ENCODE measurements at places on chromosomes 2 and 18.

DNA sequence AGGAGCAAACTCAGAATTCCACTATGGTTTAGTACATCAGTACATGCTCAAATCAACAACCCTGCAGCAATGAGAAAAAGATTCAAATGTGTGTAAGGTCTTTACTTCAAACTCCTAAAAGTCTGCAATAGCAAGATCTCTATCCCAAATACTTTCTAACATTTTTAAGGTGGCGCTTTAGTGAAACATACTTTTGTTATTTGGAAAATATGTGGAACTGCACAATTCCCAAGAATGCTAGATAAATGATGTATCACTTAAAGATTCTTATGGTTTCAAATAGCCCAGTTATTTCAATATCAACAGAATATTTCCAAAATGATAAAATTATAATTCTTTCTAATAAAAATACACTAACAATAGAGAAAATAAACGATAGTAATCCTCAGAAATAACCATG lies 227.6 kb upstream of the SMAD7 start:
- no peak for DNase-seq

DNA sequence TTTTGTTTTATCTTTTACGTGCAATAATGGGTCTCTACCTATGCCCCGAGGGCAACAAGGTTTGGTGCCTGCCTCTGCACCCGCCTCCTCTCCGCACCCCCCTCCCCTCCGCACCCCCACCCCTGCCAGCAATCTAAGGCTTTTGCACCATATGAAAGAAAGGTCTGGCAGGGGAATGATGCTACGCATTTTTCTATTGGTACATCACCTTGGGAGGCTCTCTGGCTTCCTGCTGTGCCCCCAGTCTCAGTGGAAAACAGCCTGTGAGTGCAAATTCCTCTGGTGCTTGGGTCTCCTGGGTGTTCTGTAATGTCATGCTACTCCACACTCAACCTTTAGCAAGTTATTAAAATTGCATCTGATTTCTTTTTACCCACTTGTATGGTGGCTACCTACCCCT lies 161.3 kb upstream of the SMAD7 start:
- DNase-seq, result no peak

- DNase-seq, result no peak
Observed at GRCh38 chr2:143429932-143430679, 300.9 kb downstream of the ARHGAP15 start.

GRCh38 chr18:64180171-64180570 lies 31.3 kb upstream of the LINC00305 start:
- no peak for DNase-seq

GRCh38 chr2:151176661-151177060 lies 85.0 kb downstream of the RBM43 start:
- DNase-seq, result no peak

- no peak for DNase-seq
Observed at GRCh38 chr18:48729404-48729803, 190.6 kb downstream of the CTIF start.

- DNase-seq, result no peak
Observed at GRCh38 chr2:149155196-149155969, 116.9 kb downstream of the LYPD6B start.

GRCh38 chr2:54859997-54860701 lies 136.7 kb downstream of the EML6 start:
- DNase-seq, result no peak

DNA sequence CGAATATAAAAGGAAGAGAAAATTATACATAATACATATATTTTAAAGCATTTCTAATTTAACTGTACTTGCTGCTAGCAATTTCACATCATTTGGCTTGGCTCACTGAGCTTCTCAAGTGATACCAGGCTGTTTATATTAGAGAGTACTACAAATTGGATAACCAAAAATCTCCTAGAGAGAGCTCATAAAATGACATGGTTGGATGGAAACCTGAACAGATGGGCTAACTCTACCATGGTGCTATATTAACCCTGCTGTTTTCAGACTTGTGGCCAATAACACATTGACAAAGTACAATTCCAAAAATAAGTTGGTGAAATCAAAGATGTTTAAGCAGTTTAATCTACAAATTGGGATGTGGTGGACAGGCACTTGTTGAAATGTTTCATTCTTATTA lies 364.4 kb upstream of the GCFC2 start:
- DNase-seq, result no peak

GRCh38 chr2:38532366-38532765 lies 70.4 kb downstream of the HNRNPLL start:
- DNase-seq, result no peak

GRCh38 chr2:36339607-36340218 lies 15.9 kb upstream of the CRIM1 start:
- no peak for DNase-seq

GRCh38 chr18:27136208-27136535 lies 48.9 kb downstream of the CHST9 start:
- no peak for DNase-seq

- DNase-seq, result no peak
Observed at GRCh38 chr2:85215448-85216401, 82.5 kb downstream of the TCF7L1 start.

GRCh38 chr2:238162846-238163441 lies 4.2 kb downstream of the ERFE start:
- DNase-seq, result no peak

DNA sequence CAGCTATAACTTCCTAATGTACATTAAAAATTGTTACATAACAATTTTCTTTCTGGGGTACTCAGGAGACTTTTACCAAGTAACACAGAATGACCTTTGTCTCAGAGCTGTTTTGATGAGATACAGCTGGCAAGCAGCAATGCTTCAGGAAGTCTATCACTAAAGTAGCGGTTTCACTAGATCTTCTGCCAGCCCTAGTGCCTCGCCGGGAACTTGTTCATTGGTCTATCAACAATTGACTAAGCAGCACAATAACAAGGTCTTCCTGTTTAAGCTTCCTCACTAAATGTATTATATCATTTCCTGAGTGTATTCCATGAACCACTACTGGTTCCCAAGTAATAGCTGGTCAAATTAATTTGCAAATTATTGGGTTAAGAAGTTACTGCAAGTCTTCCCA lies 69.2 kb downstream of the TRIP12 start:
- peak; percentile 40 for DNase-seq

- DNase-seq, result no peak
Observed at GRCh38 chr2:143551971-143552650, 422.9 kb downstream of the ARHGAP15 start.

DNA sequence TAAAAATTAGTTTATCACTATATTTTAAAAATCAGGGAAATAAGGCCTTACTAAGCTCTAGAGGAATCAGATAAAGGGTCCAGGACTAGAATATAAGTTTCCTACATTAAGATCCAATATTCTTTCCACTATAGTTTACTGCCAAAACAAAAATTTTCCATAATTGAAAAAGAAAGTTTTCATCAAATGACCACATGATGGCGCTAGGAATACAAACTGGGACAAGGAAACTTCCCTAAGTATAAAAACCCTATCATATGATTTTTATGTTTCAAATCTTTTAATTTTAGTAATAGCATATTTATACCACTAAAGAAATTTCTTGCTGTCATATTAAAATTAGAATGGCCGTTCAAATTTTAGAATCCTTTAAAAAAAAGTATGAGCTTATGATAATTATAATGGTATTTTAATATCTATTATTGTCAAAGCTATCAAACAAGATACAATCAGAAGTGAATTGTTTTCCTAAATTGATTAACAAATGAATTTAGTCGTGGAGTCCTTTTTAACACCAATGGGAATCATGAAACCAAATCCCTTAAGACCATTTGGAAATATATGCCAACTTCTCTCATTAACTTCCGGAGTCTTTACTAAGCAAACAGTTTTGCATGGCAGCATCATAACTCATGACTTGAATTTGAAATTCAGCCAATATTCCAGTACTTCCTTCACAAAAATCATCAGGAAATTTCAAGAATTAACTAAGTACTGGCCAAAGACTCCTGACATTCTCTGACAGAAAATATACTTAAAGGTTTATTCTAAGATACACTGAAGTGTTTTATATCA lies 70.3 kb downstream of the SCN1A start:
- DNase-seq, result no peak

GRCh38 chr2:151325581-151326095 lies 31.8 kb upstream of the TNFAIP6 start:
- no peak for DNase-seq

- no peak for DNase-seq
Observed at GRCh38 chr18:43961722-43962121, 684.4 kb upstream of the SYT4 start.

DNA sequence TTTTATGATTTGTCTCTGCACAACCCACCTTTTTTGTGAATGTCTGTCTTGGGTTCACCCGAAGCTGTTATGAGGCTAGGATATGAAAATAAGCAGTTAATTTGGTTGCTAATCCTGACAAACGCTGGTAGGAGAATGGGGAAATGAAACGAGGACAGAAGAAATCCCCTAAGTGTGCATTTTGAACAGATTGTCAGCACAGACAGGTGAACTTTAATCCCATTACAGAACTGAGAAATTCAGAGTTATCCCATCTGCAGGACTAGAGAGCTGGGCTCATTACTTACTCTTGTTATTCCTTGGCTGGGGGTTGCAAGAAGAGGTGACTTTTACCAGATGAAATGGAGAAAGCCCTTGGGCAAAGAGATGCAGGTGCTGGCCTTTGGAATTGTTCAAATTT lies 123.3 kb upstream of the NYAP2 start:
- no peak for DNase-seq

DNA sequence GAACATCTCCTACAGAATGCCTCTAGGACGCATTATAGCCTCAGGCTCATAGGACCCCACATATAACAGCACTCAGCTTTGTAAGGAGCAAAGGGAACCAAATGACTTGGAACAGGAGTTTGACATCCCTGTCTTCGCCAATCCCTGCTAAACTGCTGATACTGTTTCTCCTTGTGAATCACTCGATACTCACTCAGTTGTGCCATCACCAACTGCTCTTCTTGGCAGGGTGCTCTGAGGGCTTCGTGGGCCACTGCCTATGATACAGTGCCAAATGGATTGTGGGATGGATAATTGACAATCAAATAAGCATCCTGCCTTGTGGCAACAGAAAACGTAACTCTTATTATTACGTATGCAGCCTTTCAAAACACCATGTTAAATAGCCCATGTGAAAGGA lies 396.3 kb downstream of the RIT2 start:
- DNase-seq, result no peak

- DNase-seq, result no peak
Observed at GRCh38 chr2:238087211-238087610, 12.9 kb upstream of the ESPNL start.

DNA sequence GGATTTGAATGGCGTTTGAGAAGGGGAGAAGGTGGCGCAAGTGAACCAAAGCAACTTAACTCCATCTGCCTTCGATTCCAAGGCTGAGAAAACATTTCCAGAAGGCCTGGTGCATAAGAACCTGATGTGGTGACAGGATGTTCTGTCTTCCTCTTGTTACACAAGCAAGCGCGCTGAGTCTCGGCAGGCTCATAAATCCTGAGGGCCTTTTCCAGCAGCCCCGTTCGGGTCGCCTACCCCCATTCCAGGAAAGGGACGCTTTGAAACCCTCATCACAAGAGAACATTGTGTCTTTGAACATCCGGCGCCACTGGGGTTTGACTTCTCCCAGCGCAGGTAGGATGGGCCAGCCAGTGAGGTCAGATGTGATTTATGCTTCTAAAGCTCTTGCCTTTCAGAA lies 403.5 kb downstream of the SETBP1 start:
- no peak for DNase-seq

DNA sequence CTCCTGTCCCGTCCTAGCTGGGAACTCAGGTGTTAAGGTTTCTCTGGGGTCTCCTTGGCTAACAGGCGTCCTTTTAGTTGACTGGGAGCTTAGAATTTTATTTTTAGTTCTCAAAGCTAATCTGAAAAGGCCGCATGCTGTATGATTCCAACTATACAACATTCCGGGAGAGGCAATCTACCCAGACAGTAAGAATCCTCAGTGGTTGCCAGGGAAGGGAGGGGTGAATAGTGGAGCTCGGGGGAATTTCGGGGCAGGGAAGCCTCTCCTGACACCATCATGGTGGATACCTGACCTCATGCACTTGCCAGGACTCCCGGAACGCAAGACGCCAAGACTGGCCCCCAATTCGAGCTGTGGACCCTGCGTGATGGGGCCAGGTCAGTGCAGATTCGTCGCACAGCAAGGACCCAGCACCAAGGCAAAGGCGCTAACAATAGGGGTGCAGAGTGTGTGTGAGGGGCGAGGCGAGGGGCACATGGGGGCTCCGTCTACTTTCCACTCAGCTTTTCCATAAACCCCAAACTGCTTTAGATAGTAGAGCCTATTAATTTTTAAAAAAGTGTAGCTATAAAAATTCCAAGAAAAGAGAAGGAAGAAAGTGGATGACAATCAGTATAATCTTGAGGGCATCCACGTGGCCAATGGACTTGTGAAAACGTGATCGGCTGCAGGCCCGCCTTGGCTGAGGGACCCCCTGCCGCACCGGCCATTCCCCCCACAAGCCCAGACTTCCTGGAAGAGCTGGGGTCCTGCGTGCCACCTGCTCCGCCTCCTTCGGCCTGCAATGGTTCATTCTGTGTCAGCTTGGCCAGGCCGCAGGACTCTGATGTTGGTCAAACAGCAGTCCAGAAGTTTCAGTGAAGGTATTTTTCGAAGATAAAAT lies 17.3 kb downstream of the PDCD1 start:
- no peak for DNase-seq

DNA sequence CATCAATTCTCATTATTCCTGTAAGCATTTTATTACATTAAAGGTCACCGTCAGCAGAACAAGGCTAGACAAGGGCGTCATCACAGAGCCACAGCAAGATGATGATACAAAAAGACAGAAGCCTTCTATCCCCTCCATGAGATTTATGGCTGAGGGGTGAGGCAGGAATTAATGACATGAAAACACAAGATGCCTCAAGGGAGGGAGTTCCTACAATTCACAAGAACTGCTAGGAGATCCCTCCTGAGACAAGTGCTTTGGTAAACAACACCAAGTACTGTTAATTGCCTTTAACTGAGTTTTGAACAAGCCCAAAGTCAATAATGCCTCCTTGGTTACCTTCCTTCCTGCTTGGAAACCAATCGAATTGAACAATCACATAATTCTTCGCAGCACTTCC lies 14.1 kb downstream of the ADD2 start:
- DNase-seq, result no peak

GRCh38 chr2:221467610-221468009 lies 104.5 kb downstream of the EPHA4 start:
- no peak for DNase-seq

DNA sequence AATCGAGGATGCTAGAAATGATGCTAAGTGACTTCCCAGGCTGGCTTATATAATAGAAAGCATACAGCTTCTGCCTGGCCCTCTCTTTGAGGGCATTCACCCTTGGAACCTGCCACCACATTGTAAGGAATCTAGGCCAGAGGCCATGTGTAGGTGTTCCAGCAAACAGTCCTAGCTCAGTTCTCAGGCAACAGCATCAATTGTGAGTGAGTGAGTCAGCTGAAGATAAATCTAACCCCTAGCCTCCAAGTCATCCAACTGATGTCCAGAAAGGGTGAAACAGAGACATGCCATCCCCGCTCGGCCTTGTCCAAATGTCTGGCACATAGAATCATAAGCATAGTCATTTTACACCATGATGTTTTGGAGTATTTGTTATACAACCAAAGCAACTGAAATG lies 324.3 kb upstream of the KLHL14 start:
- no peak for DNase-seq

GRCh38 chr18:74286106-74286855 lies 5.5 kb downstream of the CYB5A start:
- DNase-seq, result no peak
